ENCODE measurements at places on chromosomes 3 and 15.

DNA sequence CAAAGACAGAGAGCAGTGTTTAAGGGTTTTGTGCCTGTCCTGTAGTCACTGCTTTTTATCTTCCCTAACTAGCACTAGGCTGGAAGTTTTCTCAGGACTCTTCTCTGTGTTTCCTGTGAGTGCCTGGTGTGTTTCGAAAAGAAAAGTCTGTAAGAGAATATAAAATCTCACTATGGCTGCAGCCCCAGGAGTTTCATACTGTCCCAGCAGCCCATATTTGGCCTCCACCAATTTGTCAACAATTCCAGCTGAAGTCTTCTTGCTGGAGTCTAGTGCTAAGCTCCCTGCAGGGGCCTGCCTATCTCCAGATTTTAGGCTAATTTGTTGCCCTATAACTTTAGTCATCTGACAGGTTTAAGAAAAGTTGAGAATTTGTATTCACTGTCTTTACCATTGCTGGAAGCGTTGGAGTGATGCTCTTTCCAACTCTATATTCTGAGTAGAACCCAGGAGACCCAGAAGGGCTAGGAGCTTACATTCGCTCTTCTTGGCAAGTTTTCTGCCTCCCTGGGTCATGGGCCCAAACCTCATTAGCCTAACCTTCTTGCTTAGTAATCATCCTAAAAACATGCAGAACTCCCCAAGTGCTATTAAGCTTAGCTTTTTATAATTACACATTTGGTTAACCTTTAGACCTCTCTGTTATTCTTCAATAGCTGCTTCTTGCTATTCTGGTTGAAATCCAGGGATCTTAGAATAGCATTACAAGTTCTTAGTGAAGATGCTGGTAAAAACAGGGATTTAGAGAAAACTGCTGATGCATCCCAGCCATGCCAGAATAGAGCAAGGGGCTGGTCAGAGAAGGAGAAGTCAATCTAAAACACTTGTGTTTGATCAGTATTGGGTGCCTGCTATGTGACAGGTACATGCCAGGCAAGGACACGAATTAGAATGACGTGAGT is 283.1 kb downstream of the NEK10 start:
- no peak for DNase-seq

DNA sequence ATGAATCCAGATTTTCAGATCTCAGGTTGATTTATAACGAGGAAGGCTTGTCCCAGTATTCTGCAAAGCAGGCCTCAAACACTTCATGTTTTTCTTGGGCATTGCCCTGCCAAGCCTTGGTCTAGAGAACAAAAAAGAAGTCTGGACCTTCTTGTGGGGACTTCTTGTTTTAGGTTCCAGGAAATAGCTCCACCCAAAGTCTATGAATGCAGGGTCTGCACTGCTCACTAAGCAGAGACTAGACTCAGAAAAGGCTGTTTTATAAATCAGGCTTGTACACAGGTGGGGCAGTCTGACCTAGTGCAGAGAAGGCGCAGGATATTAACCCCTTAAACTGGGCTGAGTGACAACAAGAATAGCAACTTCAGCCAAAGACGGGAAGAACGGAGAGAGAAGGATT is 44.3 kb downstream of the GLB1 start:
- no peak for DNase-seq

GRCh38 chr3:127853681-127854080 is 31.4 kb upstream of the MGLL start:
- peak; percentile 46 for DNase-seq

GRCh38 chr3:148759430-148759829 is 61.7 kb downstream of the AGTR1 start:
- no peak for DNase-seq

DNA sequence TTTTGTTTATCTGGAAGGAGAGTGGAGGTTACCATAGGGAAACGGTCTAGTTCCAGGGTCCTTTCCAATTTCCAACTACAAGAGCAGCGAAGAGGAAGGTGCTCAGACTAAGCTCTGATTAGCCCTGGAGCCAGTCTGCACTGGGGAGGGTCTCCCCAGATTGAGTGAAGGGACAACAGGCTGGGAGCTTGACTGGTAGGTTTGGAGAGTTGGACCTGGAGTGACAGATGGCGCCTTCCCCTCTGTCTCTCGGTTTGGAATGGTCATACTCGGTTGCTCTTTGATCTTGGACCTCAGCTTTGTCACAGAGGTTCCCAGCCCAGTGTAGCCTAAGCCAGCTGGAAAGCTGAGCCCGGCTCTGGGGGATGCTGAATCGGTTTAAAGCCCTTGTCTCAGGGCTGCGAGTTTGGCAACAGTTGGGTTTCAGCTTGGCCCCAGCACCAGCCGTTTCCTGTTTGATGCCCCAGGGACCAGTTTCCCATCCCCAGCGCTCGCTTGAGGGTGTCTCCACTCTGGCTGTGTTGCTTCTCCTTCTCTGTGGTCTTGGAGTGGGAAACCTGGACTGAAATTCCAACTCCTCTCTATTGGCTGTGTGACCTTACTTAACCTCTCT is 53.1 kb upstream of the ULK4 start:
- peak; percentile 64 for DNase-seq

GRCh38 chr3:30730967-30731366 is 124.6 kb downstream of the TGFBR2 start:
- no peak for DNase-seq

- DNase-seq, result no peak
Measured at GRCh38 chr3:175246766-175247165, 387.6 kb downstream of the NAALADL2 start.

DNA sequence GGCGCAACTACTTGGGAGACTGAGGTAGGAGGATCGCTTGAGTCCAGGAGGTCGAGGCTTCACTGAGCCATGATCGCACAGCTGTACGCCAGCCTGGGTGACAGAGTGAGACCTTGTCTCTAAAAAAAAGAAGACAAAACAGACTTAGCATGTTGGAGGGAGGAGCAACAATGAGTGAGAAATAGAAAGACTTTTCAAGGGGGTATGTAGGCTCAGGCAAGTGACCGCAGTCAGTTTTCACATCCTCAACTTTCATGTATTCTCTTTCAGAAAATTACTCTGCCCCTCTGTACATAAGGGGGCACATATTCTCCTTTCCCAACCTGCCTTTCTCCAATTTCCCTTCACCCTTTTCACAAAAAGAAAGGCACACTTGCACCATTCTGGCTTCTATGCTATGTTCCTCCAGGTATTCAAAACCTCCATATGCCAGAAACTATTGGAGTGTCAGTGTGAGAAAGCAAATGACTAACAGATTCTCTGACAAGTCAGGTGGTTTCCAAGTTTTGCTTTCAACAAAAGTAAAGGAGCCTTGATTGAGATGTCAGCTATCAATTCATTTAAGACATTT is 7.6 kb downstream of the NSUN3 start:
- DNase-seq, result no peak

GRCh38 chr3:173584838-173585831 is 187.6 kb downstream of the NLGN1 start:
- no peak for DNase-seq

GRCh38 chr3:192825657-192826200 is 91.9 kb downstream of the MB21D2 start:
- DNase-seq, result peak; percentile 69

GRCh38 chr3:42071904-42072812 is 19.0 kb upstream of the TRAK1 start:
- peak; percentile 80 for DNase-seq

GRCh38 chr3:172465281-172465680 is 17.0 kb upstream of the GHSR start:
- no peak for DNase-seq

DNA sequence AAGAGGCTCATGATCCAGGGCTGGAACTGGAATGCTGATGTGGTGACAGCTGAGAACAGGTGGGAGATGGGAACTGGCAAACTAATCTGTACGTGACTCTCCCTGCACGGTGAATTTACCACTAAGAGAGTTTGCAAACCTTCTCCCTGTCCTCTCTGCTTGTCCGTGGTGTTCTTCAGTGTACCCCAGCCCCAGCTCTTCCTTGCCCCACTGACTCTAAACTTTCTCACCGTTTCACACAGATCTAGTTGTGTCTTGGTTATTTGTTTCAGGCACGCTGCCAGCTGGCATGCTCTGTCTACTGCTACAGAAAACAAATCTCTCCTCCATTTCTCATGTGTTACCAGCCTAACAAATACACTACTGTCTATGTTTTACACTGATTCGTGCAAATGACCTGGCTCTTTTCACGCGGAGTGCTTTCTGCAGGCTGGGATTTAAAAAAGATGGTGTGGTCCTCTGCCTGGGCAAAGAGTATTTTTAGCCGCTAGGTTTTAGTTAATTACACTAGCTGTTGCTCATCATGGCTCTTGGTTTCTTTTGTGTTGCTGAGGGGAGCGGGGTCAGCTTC is 192.7 kb upstream of the LRIG1 start:
- DNase-seq, result no peak

DNA sequence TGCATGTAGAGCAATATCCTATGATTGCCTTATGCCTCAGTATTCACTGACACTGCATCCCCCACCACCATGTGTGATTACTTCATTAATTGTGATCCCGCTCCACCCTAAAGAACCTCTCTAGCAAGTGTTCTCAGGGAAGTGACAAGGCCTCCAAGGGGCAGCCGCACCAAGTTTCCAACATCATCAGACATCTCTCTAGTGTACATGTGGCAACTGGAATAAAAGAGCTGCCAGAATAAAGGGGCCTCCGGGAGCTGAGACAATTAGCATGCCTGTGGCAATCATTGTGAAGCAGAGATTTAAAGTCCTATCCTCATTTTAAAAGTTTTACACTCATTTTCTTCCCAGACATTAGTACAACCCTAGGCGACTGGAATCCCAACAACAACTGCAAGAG is 902.1 kb upstream of the SEMA6D start:
- no peak for DNase-seq

- DNase-seq, result no peak
Measured at GRCh38 chr3:107377151-107377550, at the start of gene CCDC54. CCDC54 (plus strand) TSS chr3:107377439; CDS start chr3:107377588, 149 bp downstream.

DNA sequence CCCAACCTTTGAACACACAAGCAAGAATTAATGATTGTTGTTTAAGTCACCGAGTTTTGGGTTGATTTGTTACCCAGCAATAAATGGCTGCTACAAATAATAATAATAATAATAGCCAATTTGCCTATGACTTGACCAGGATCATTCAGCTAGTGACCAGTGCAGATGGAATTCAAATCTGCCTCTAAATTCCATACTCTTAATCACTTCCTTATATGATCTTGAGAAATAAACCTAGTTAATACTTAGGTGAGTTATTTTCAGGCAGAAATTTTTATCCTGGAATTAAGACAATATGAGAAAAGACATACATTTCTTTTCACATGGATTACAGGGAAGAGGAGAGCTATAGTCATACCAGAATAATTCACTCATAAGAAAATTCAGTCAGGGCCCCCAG is 116.0 kb upstream of the GALNT15 start:
- DNase-seq, result no peak

GRCh38 chr3:12754313-12754712 is 4.7 kb downstream of the TMEM40 start:
- no peak for DNase-seq

DNA sequence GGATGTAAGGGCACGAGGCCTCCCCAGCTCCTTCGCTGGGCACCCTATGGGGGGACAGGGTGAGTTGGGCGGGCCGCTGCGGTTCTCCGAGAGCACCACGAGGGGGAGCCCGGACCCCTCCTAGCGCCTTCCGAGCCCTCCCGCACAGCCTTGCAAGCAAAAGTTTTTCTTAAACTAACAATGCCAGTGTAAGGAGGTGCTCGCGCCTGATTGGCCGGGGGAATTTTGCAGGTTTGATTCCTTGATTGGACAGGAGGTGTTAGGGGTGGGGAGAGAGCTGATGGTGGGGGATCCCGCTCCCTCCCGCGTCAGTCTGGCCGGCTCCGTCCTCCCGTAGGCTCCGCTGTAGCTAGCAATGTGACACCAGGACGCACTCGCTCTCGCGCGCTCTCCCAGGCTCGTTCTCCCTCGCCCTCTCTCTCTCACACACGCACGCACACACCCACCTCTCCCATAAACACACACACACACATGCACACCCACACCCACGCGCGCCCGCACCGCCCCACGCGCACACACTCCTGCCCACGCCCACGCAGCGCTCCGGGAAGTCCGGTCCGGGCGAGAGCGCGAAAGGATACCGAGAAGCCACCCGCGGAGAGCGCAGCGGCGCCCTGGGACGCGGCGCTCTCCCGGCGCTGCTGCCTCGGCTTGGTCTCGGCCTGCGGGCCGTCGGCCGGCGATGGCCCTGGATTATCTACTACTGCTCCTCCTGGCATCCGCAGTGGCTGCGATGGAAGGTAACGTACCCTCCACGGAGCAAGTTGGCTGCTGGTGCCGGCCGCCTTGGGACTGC is at the start of gene EPHB1:
EPHB1 (plus strand) TSS at position 311 of the 796 bp plus-strand sequence.
- peak; percentile 71 for DNase-seq

GRCh38 chr15:62879770-62880169 is 162.8 kb upstream of the TPM1 start:
- no peak for DNase-seq

Data from OCI-LY7 (cell line).